ENCODE measurements at places on chromosomes 1 and 21. TPM values are rescaled to one million over a fixed set of nuclear protein-coding genes. Genes with fewer than 3 reads are reported as not detected.
A peak's percentile ranks its signal among the peaks of the same experiment; 100 is the strongest.

DNA sequence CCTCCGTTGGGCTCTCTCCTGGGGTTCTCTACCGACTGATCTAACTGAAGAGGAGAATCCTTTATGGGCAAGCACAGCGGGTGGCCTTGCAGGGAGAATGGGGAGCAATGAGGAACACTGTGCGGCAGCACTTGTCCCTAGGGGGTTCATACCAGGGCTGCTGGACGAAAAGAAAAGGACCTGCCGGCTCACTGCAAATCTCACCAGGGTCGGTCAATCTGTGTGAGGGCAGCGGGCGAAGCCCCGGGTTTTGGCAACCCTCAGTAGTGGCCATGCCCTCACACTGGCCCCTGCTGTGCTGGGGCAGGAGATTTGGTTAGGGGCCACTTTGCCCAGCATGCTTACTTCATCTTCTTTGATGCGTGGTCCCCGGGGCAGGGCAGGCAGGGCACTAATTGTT is 5.9 kb downstream of the LHX9 start:
- no peak overlapping the region for H3K4me3 ChIP-seq
- no peaks in the 10 kb centered on the region for H3K36me3 ChIP-seq
- no peak overlapping the region for H3K27ac ChIP-seq

The FCN3 gene
- not detected for total RNA-seq

The CELF3 gene
- total RNA-seq = 39.1 TPM

The OR2L3 gene
- not detected for total RNA-seq

The DPT gene
- 58.8 TPM for total RNA-seq

The SPRR2E gene
- total RNA-seq = not detected

The LHX8 gene
- not detected for total RNA-seq

The TCEANC2 gene
- total RNA-seq = 8.8 TPM

The C1orf198 gene
- 69.3 TPM for total RNA-seq

- no peaks in the 10 kb centered on the region for H3K27me3 ChIP-seq
- H3K27ac ChIP-seq = no peak overlapping the region
- DNase-seq = no peak
- H3K4me3 ChIP-seq = no peak overlapping the region
- H3K4me1 ChIP-seq = peaks cover 22% of the 10 kb centered on the region
- peaks cover 4% of the 10 kb centered on the region for H3K36me3 ChIP-seq
Measured at GRCh38 chr1:35569936-35570335, 3.2 kb upstream of the TFAP2E start.

DNA sequence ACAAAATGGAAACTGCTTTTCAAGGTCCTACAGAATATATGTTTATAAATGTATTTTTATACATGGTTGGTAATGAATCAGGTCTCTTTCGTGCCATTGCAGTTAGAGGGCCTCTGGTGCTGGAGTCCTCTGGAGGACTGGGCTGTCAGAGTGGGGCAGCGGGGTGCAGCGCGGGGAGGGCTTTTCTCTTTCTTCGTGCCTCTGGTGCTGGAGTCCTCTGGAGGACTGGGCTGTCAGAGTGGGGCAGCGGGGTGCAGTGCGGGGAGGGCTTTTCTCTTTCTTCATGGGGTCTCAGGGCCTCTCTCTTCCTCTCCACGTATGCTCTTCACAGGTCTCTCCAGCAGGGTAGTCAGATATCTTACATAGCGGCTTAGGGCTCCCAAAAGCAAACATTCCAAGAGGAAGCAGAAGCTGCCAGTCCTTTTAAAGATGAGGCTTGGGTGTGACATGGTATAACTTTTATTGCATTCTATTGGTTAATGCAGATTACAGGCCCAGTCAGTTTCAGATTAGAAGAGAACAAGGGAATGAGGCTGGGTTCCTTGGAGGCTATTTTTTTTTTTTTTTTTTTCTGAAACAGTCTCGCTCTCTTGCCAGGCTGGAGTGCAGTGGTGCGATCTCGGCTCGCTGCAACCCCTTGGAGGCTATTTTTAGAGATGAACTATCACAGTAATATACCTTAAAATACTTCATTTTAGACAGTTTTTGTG is 13.1 kb downstream of the SDCCAG8 start:
- H3K27me3 ChIP-seq = no peaks in the 10 kb centered on the region
- no peak overlapping the region for H3K27ac ChIP-seq
- DNase-seq = no peak
- H3K36me3 ChIP-seq = peaks cover 36% of the 10 kb centered on the region
- no peak overlapping the region for H3K4me3 ChIP-seq
- peaks cover 49% of the 10 kb centered on the region for H3K4me1 ChIP-seq

- H3K4me1 ChIP-seq = no peaks in the 10 kb centered on the region
- no peak for DNase-seq
- no peaks in the 10 kb centered on the region for H3K36me3 ChIP-seq
- no peaks in the 10 kb centered on the region for H3K27me3 ChIP-seq
- no peak overlapping the region for H3K27ac ChIP-seq
Measured at GRCh38 chr1:185971688-185972087, 237.5 kb downstream of the HMCN1 start.

The PBX1 gene
- 89.3 TPM for total RNA-seq

DNA sequence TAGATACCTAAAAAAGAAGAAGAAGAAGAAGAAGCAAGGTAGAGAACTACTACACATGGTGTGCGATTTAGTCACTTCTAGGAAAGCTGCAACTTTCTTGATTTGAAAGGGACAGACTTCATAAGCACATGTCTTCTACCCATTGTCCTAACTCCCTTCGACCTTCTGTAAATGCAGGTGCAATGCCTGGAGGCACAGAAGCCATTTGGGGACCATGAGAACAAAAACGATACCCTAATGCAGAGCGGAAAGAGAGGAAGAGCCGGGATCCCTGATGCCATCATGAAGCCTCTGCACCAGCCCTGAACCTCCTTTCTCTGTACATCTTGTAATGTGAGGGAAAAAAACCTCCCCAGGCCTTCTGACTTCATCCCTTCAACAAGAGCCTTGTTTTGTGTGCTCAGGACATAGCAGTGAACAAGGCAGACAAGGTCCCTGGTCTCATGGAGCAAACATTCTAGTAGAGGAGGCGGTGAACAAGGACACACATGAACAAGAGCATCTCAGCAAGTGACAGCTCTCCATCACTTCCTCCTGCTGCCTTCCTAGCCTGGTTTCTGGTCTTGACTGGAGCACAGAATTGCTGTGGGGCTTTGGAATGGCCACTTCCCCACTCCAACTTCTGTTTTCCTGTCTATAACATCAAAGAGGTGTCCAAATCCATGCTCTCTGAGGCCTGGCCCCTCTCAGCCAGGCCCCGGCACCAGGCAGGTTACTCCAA is 5.5 kb upstream of the LAPTM5 start:
- H3K27ac ChIP-seq = peak overlapping the region; percentile 7
- no peak overlapping the region for H3K4me3 ChIP-seq
- H3K4me1 ChIP-seq = no peaks in the 10 kb centered on the region

GRCh38 chr1:16925635-16926490 is 4.1 kb downstream of the CROCC start:
- H3K36me3 ChIP-seq = peaks cover 10% of the 10 kb centered on the region
- peaks cover 6% of the 10 kb centered on the region for H3K4me1 ChIP-seq
- H3K27me3 ChIP-seq = peaks cover 7% of the 10 kb centered on the region
- no peak overlapping the region for H3K4me3 ChIP-seq

- H3K4me1 ChIP-seq = peaks cover 12% of the 10 kb centered on the region
- DNase-seq = no peak
- no peak overlapping the region for H3K27ac ChIP-seq
- H3K36me3 ChIP-seq = no peaks in the 10 kb centered on the region
- H3K27me3 ChIP-seq = no peaks in the 10 kb centered on the region
Measured at GRCh38 chr1:17875171-17875881, 120.2 kb downstream of the ACTL8 start.

DNA sequence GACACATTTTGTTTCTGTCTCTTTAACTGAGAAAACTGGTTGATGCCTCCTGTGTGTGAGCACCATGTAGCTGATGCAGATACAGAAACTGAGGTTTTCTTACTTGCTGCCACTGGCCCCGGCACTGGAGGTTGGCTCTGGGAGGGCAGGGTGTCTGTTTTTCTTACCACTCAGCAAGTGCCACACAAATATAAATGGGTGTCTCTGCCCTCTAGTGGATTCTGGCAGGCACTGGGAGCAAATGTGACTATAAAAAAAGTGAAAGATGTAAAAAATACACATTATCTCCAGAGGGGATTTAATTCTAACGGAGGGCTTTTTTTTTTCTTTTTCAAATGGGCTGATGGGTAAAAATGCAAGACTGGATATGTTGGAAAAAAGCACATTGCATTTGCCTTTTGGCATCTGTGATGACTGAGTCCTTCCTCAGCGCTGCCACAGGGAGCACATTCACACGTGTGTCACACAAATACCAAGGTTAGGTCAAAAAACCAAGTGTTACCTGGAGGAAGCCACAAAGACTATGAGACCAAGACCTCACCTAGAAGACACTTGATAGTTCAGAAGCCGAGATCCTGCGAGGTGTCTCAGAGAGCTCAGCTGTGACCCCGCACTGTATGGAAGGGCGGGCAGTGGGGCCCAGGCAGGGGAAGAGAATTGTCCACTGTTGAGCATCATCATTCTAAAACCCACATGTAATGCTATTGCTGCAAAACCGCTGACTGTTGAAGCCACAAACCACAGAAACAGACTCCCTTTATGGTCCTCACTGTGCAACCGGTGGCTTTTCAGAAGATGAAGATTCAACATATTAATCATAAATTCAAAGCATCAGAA is 18.9 kb downstream of the PGBD2 start:
- peaks cover 15% of the 10 kb centered on the region for H3K36me3 ChIP-seq
- H3K27me3 ChIP-seq = no peaks in the 10 kb centered on the region
- H3K4me1 ChIP-seq = peaks cover 5% of the 10 kb centered on the region
- DNase-seq = peak; percentile 77
- no peak overlapping the region for H3K4me3 ChIP-seq

The CFAP107 gene
- not detected for total RNA-seq

The LCE1B gene
- total RNA-seq = not detected

GRCh38 chr1:217032715-217033367 is 309.6 kb upstream of the ESRRG start:
- H3K4me3 ChIP-seq = no peak overlapping the region

The SYPL2 gene
- total RNA-seq = 0.58 TPM

The SH3D21 gene
- total RNA-seq = not detected

- peaks cover 4% of the 10 kb centered on the region for H3K4me1 ChIP-seq
- H3K36me3 ChIP-seq = no peaks in the 10 kb centered on the region
- no peak overlapping the region for H3K27ac ChIP-seq
- H3K4me3 ChIP-seq = no peak overlapping the region
- DNase-seq = no peak
Measured at GRCh38 chr1:183003203-183003602, 20.0 kb upstream of the LAMC1 start.

The SPATC1L gene
- 3.5 TPM for total RNA-seq

The NBPF4 gene
- not detected for total RNA-seq

The GRHL3 gene
- total RNA-seq = 0.73 TPM

DNA sequence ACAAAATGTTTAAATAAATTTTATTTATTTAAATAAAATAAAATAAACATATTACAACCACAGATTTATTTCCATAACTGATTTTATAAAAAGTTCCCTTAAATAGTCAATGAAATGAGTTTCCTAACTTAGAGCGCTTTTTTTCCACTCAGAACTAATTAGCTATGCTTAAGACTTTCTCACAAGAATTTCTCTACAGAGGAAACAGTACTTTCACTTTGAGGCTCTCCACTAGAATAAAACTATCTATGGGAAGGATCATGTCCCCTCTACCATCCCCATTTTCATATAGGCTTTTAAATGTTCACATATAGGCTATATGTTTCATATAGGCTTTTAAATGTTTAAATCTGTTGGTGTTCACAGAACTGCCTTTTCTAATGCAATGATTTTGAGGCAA is 40.0 kb upstream of the DPH5 start:
- no peaks in the 10 kb centered on the region for H3K4me1 ChIP-seq
- no peak for DNase-seq
- H3K4me3 ChIP-seq = no peak overlapping the region
- H3K27ac ChIP-seq = no peak overlapping the region
- H3K36me3 ChIP-seq = no peaks in the 10 kb centered on the region
- H3K27me3 ChIP-seq = no peaks in the 10 kb centered on the region

The AGT gene
- 3.7 TPM for total RNA-seq

The RNF207 gene
- total RNA-seq = 112 TPM

- peak overlapping the region; percentile 99 for H3K27ac ChIP-seq
- peak overlapping the region; percentile 82 for H3K4me3 ChIP-seq
- no peak for DNase-seq
- H3K27me3 ChIP-seq = no peaks in the 10 kb centered on the region
- H3K4me1 ChIP-seq = peaks cover 50% of the 10 kb centered on the region
Measured at GRCh38 chr1:2391931-2392509, 379 bp downstream of the RER1 start.

DNA sequence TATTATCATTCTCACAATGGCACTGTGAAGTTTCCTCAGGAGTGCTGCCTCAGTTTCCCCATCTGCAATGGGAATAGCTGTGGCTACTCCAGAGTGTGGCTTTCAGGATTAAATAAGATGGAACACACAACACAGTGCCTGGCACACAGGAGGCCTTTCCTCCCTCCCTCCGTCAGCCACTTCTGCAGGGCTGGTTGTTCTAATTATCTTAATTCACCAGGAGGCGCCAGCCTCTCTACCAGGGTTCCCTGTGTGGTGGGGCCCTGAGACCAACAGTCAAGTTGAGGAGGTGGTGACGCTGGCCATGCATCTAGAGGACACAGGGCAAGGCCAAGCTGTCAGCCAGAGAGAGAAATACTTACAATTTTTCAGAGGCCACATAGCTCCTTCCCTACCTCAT is 6.3 kb upstream of the FOXO6 start:
- no peaks in the 10 kb centered on the region for H3K36me3 ChIP-seq
- H3K4me1 ChIP-seq = peaks cover 14% of the 10 kb centered on the region

- no peaks in the 10 kb centered on the region for H3K27me3 ChIP-seq
- no peak overlapping the region for H3K27ac ChIP-seq
- H3K36me3 ChIP-seq = peaks cover 82% of the 10 kb centered on the region
- DNase-seq = peak; percentile 42
- H3K4me1 ChIP-seq = no peaks in the 10 kb centered on the region
- H3K4me3 ChIP-seq = no peak overlapping the region
Measured at GRCh38 chr1:32828341-32828740, 10.9 kb downstream of the S100PBP start.

The SYCP1 gene
- total RNA-seq = not detected

- H3K27me3 ChIP-seq = no peaks in the 10 kb centered on the region
- H3K27ac ChIP-seq = no peak overlapping the region
- H3K4me3 ChIP-seq = no peak overlapping the region
- H3K4me1 ChIP-seq = peaks cover 27% of the 10 kb centered on the region
- DNase-seq = peak; percentile 90
- H3K36me3 ChIP-seq = no peaks in the 10 kb centered on the region
Measured at GRCh38 chr1:179709841-179710329, 33.2 kb upstream of the FAM163A start.

DNA sequence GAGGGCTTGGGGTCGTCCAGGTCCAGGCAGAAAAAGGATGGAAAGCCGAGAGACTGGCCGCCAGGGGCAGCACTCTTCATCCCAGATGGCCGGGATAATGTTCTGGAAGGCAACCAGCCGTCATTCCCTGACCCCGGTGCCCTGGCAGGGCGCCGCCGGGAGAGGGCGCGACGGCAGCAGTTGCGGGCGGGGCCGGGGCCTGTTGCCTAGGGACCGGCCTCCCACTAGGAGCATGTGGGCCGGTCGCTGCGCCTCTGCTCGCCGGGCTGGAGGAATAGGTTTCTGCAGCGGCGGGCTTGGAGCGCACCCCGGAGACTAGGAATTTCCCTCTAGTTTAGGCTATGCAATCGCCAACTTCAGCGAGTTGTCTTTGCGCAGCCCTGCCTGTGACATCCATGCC is 11.0 kb downstream of the DMRTB1 start:
- H3K4me3 ChIP-seq = no peak overlapping the region
- DNase-seq = peak; percentile 90
- H3K27ac ChIP-seq = no peak overlapping the region
- H3K36me3 ChIP-seq = no peaks in the 10 kb centered on the region
- peaks cover 8% of the 10 kb centered on the region for H3K4me1 ChIP-seq

The ARID1A gene
- total RNA-seq = 60.1 TPM
